Stomach (tissue), 19 donors: ENCODE measurements at places on chromosomes 7 and 10. TPM values are rescaled to one million over a fixed set of nuclear protein-coding genes. Genes with fewer than 3 reads are reported as not detected.

- peak; percentile 100 for DNase-seq
These were observed at the start of gene OGA for GRCh38 chr10:101818119-101818871. TSS of gene OGA (minus strand) at chr10:101818444. CDS start at chr10:101818022, 422 bp downstream.

The FGFR2 gene
- 84.0 TPM for total RNA-seq

- no peak for DNase-seq
These were observed 333.7 kb downstream of the GFRA1 start for GRCh38 chr10:115939101-115939854.

GRCh38 chr7:105769901-105770628 lies 106.3 kb downstream of the ATXN7L1 start:
- DNase-seq, result no peak

GRCh38 chr7:14765731-14766130 lies 136.8 kb downstream of the DGKB start:
- no peak for DNase-seq

The DENND2A gene
- total RNA-seq, result 17.8 TPM

- DNase-seq, result no peak
These were observed 590.4 kb upstream of the PFKP start for GRCh38 chr10:2476812-2477553.

The CYP3A5 gene
- total RNA-seq, result 424 TPM

The MLXIPL gene
- total RNA-seq, result 21.7 TPM

DNA sequence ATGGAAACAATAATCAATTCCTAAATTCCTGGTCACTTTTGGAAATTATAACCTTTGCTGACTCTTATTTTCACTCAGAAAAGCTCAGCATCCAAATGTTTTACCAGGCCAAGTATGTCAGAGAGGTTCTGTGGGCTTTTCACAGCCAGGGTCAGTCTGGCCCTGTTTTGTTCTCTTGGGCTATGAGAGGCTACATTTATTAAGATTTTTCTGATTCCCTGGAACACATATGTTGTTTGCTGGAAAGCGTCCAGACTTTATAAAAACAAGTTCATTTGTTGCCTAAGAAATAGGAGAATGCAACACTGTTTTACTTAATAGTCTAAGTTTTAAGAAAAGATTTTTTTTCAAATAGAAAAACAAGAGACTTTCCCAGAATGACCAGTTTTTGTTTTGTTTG lies 238.4 kb upstream of the PLXDC2 start:
- peak; percentile 20 for DNase-seq

DNA sequence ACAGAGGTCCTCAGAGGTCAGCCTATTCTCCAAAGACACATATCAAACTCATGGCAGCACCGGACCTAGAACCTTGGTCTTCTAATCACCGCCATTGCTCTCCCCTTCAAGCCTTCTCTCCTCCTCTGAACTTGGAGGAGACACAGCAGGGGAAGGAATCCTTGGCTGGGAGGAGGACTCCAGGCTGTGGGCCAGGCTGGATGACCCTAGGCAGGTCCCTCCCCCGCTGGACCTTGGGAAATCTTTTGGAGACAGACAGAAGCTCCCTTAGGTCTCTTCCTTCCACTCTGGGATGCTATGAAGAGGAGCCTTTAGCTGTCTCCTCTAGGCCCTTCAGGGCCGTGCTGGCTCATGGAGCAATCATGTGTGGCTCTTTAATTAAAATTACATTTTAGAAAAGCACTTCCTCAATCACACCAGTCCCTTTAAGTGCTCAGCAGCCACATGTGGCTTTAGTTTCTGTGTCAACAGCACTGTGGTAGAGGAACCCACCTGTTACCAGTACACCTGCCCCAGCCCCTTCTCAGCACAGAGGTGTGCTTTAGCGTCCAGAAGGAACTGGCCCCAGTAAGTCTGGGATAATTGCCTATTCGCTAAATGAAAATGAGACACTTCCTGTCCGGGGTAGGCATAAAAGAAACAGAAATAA lies 238.2 kb downstream of the CELF2 start:
- no peak for DNase-seq

The BLNK gene
- 1.3 TPM for total RNA-seq

The HABP2 gene
- 2.2 TPM for total RNA-seq

The SPDYE2 gene
- total RNA-seq, result not detected

DNA sequence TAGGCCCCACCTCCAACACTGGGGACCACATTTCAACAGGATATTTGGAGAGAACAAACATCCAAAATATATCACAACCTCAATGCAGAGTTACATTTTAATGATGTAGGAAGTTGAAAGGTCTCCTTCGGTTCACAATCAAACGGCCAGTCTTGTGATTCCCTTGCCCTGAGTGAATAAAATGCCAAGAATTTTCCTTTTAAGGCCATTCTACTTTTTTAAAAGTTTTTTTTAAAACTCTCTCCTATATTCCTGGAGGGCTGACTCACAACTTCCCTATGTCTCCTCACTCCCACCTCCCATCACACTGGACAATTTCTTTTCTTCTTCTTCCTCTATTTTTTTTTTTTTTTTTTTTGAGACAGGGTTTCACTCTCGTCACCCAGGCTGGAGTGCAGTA lies 693.6 kb upstream of the AUTS2 start:
- no peak for DNase-seq

GRCh38 chr7:3533040-3533439 lies 232.0 kb downstream of the SDK1 start:
- DNase-seq, result no peak

GRCh38 chr10:62177111-62177510 lies 91.5 kb downstream of the RTKN2 start:
- no peak for DNase-seq

GRCh38 chr7:48708635-48709034 lies 215.7 kb upstream of the CDC14C start:
- no peak for DNase-seq

The ADAM8 gene
- total RNA-seq, result 5.5 TPM

- DNase-seq, result no peak
These were observed 404 bp upstream of the FMC1 start for GRCh38 chr7:139340808-139341057.

The PRSS37 gene
- not detected for total RNA-seq

- DNase-seq, result peak; percentile 92
These were observed 7.8 kb upstream of the TRIM56 start for GRCh38 chr7:101077303-101078086.

The CSTF2T gene
- 3.8 TPM for total RNA-seq

GRCh38 chr7:135745703-135746312 lies 2.8 kb downstream of the FAM180A start:
- no peak for DNase-seq

The GRM8 gene
- total RNA-seq, result 2.3 TPM

The CHAT gene
- total RNA-seq, result not detected

DNA sequence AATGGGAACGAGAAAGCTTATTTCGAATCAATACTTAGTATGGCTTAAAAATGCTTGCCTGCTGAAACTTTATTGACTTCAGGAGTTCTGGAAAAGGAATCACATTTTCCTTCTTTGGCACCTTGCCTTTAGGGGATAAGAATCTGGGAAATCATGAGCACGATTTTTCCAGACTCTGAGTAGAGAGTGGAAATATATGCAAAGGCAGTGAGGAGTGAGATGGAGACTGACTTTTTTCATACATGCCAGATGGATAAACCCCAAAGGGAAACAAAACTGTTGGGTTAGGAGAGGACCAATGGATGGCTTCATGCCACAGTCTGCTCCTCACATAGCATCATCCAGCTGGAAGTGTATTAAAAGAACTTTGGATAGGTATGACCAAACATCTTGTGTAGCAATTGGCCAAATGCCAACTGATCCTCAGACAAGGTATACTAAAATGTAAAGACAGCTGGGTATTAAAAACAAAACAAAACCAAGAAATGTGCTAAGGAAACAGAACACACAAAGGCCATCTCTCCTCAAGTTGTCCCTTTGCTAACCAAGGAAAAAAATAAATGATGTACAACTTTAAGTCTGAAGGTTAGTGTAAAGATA lies 1.7 kb downstream of the COL28A1 start:
- DNase-seq, result no peak

The UTF1 gene
- total RNA-seq, result not detected

The SHOC2 gene
- total RNA-seq, result 550 TPM

GRCh38 chr7:29538389-29538788 lies 25.2 kb upstream of the PRR15 start:
- DNase-seq, result no peak

DNA sequence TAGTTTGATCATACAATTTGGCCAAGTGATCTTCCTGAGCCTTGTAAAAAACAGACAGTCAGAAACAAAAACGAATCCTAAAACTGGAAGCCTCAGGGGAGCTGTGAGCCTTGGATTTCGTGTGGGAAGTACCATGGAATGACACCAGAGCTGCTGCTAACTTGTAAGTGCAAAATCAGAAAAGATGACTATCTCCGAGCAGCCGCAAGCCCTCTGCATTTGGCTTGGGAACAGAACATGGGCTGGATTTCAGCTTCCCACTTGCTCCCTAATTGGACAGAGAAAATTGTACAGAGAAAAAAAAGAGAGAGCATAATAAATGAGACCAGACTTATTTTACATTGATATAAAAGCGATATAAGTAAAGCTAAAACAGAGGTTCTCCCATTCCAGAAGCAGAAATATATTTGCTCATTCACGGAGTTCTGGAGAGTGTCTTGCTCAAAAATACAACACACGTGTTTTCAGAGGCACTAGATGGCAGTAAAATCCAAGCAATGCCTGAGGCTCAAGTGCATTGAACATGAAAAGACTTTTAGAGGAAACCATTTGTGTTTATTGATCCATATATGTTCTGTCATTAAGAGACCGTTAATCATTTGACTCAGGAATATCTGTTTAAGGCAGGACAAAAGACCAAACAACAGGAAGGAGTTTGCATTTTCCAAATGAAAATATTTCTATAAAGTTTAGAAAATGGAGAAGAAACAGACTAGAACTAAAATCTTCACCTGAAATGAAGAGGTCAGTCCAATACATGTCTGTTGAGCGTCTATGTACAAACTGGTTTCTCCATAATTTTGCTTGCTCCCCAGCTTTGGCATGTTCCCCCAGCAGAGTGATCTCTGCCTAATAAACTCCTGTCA lies 78.3 kb upstream of the SLC26A5 start:
- no peak for DNase-seq

DNA sequence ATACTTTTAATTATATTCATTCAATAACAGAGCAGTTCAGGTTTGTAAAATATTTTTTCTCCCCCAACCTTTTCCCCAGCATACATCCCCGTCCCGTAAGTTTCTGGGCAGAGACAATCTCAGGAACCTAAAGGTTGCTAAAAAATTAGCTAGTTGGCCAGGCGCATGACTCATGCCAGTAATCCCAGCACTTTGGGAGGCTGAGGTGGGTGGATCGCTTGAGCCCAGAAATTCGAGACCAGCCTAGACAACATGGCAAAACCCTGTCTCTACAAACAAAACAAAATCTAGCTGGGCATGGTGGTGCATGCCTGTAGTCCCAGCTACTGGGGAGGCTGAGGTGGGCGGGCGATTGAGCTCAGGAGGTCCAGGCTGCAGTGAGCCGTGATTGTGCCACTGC lies 40.2 kb downstream of the TCF7L2 start:
- DNase-seq, result no peak

GRCh38 chr7:12764458-12764891 lies 77.0 kb downstream of the ARL4A start:
- no peak for DNase-seq

DNA sequence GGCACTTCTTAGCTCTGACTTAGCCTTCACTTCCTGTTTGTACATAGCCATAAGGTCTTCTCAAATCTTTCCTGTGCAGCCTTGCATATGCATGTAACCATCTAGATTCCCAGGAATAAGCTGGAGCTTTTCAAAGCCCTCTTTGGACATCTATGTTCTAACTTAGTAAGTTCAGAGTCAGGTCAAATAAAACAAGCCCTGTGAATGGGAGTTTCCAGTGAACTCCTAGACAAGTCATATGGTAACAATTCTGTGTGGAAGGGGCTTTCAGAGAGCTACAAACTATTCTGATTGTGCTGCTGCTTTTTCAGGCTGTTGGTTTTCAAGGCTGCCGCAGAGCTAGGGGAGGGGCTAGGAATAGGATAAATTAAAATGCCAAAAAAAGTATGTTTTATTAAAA lies 208.4 kb upstream of the AKR1E2 start:
- no peak for DNase-seq

The UPK3BL2 gene
- not detected for total RNA-seq

GRCh38 chr10:17023386-17024298 lies 106.0 kb downstream of the CUBN start:
- peak; percentile 91 for DNase-seq

- peak; percentile 28 for DNase-seq
These were observed 65.8 kb downstream of the RHOBTB1 start for GRCh38 chr10:60878224-60878623.

- no peak for DNase-seq
These were observed 249.8 kb downstream of the ARHGAP12 start for GRCh38 chr10:31678575-31679516.

The KLHL7 gene
- 23.3 TPM for total RNA-seq

- no peak for DNase-seq
These were observed 47.9 kb downstream of the RBM33 start for GRCh38 chr7:155692317-155692716.

GRCh38 chr10:61280303-61280702 lies 172.9 kb downstream of the TMEM26 start:
- DNase-seq, result no peak

- no peak for DNase-seq
These were observed 27.6 kb downstream of the WDR86 start for GRCh38 chr7:151382079-151382885.

GRCh38 chr10:125455855-125456254 lies 227.1 kb downstream of the TEX36 start:
- DNase-seq, result no peak

- DNase-seq, result no peak
These were observed 110.4 kb downstream of the CUX1 start for GRCh38 chr7:101927802-101928201.

- DNase-seq, result peak; percentile 69
These were observed 65.3 kb upstream of the ZMIZ1 start for GRCh38 chr10:79003183-79004100.

- no peak for DNase-seq
These were observed 121.3 kb downstream of the CNOT4 start for GRCh38 chr7:135388616-135389015.

The ITIH5 gene
- total RNA-seq, result 25.1 TPM
